Dermis lymphatic vessel endothelial cell (primary cell): ENCODE measurements at places on chromosomes 2 and 18. TPM values are rescaled to one million over a fixed set of nuclear protein-coding genes. Genes with fewer than 3 reads are reported as not detected.

The STPG4 gene
- 0.11 and 0.17 TPM in 2 replicates for total RNA-seq

The KRTCAP3 gene
- not detected in 2 replicates for total RNA-seq

The IL18R1 gene
- total RNA-seq = under 0.01 and 0.43 TPM in 2 replicates

The CKAP2L gene
- 0.76 and 1.0 TPM in 2 replicates for total RNA-seq

The MDH1B gene
- 0.11 and 0.17 TPM in 2 replicates for total RNA-seq

The GPAT2 gene
- 0.60 and 2.6 TPM in 2 replicates for total RNA-seq

The CPO gene
- not detected in 2 replicates for total RNA-seq

The ZBTB7C gene
- total RNA-seq = not detected in 2 replicates

The DCTN1 gene
- total RNA-seq = 126 and 136 TPM in 2 replicates

The VWA3B gene
- not detected in 2 replicates for total RNA-seq

The ARL4C gene
- total RNA-seq = 1.8 and 3.1 TPM in 2 replicates

The GAREM2 gene
- 0.17 and 0.22 TPM in 2 replicates for total RNA-seq

The COLEC12 gene
- total RNA-seq = 32.4 and 49.6 TPM in 2 replicates

The ARPC2 gene
- total RNA-seq = 232 and 237 TPM in 2 replicates

The UGT1A8 gene
- not detected in 2 replicates for total RNA-seq

The AMER3 gene
- not detected in 2 replicates for total RNA-seq

The RRM2 gene
- total RNA-seq = 6.4 and 6.9 TPM in 2 replicates

The IL36B gene
- not detected in 2 replicates for total RNA-seq

The APLF gene
- total RNA-seq = 6.7 and 6.9 TPM in 2 replicates

The USP37 gene
- total RNA-seq = 7.8 and 11.7 TPM in 2 replicates

The FAM161A gene
- 1.1 and 1.3 TPM in 2 replicates for total RNA-seq

The POTEJ gene
- total RNA-seq = 0.26 and 1.1 TPM in 2 replicates

The ALPI gene
- total RNA-seq = not detected in 2 replicates

The TDRD15 gene
- not detected in 2 replicates for total RNA-seq

The SERPINB10 gene
- not detected in 2 replicates for total RNA-seq

The EML6 gene
- 0.76 and 1.2 TPM in 2 replicates for total RNA-seq

The PUM2 gene
- total RNA-seq = 52.3 and 56.1 TPM in 2 replicates

The CD226 gene
- total RNA-seq = 1.2 and 1.5 TPM in 2 replicates

The CNTNAP5 gene
- total RNA-seq = under 0.01 TPM in 1 of 2 replicates, not detected in the other

The CCDC102B gene
- total RNA-seq = 34.2 and 74.9 TPM in 2 replicates

The GKN2 gene
- total RNA-seq = under 0.01 TPM in 1 of 2 replicates, not detected in the other

The CIB4 gene
- total RNA-seq = not detected in 2 replicates

The PROC gene
- total RNA-seq = 0.11 and 0.52 TPM in 2 replicates

The PSD4 gene
- total RNA-seq = 0.76 and 0.77 TPM in 2 replicates

The TMEM247 gene
- total RNA-seq = not detected in 2 replicates

The SRD5A2 gene
- total RNA-seq = not detected in 2 replicates

The RAB17 gene
- 11.9 and 17.8 TPM in 2 replicates for total RNA-seq

The INHA gene
- not detected in 2 replicates for total RNA-seq

The KIAA1328 gene
- 2.9 and 4.6 TPM in 2 replicates for total RNA-seq

The SPHKAP gene
- total RNA-seq = not detected in 2 replicates

The CLEC4F gene
- 0.11 and 0.17 TPM in 2 replicates for total RNA-seq

The DOCK10 gene
- total RNA-seq = 2.4 and 6.4 TPM in 2 replicates

The PSMA8 gene
- not detected in 2 replicates for total RNA-seq
